ENCODE measurements at places on chromosomes 7 and 10. TPM values are rescaled to one million over a fixed set of nuclear protein-coding genes. Genes with fewer than 3 reads are reported as not detected.

The DRGX gene
- not detected for total RNA-seq

The NUDCD3 gene
- 52.9 TPM for total RNA-seq

The FBXO24 gene
- total RNA-seq, result 2.4 TPM

The MEIG1 gene
- not detected for total RNA-seq

The GDF2 gene
- total RNA-seq, result not detected

GRCh38 chr10:4776234-4776638, 49.8 kb upstream of the AKR1E2 start:
- H3K4me1 ChIP-seq, result no peaks in the 10 kb centered on the region
- no peaks in the 10 kb centered on the region for H3K36me3 ChIP-seq
- no peak overlapping the region for H3K27ac ChIP-seq
- no peaks in the 10 kb centered on the region for H3K27me3 ChIP-seq

DNA sequence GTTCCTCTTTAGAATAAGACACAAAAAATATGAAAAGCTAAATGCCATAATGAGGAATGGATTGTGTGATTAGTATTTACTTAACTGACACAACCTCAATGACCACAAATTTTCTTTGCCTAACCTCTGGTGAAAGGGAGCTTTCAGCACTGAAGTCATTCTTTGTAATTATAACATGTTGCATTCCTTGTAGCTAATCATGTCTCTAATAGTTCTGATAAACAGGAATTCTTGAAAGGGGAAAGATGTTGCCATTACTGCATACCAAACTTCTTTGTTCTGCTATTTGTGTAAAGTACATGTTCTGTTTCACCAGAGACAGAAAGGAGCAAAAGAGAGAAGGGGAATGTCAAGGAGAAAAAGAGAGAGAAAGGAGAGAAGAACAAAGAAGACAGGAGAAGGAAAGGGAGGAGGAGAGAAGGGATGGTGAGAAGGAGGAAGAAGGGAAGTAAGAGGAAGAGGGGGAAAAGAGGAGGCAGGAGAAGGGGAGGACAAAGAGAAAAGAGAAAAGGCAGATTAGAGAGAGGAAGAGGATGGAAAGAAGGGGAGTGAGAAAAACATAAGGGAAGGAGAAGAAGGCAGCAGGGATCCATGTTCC, 120.9 kb downstream of the SEMA3D start:
- H3K4me1 ChIP-seq, result peaks cover 5% of the 10 kb centered on the region
- H3K27me3 ChIP-seq, result no peaks in the 10 kb centered on the region
- H3K27ac ChIP-seq, result no peak overlapping the region
- no peak for DNase-seq
- H3K4me3 ChIP-seq, result no peak overlapping the region

GRCh38 chr7:46253520-46253919, 332.4 kb upstream of the IGFBP3 start:
- H3K4me3 ChIP-seq, result no peak overlapping the region
- H3K4me1 ChIP-seq, result no peaks in the 10 kb centered on the region
- no peaks in the 10 kb centered on the region for H3K27me3 ChIP-seq
- DNase-seq, result no peak

GRCh38 chr10:99506416-99506815, 26.3 kb upstream of the NKX2-3 start:
- no peak overlapping the region for H3K4me3 ChIP-seq
- no peaks in the 10 kb centered on the region for H3K36me3 ChIP-seq
- H3K27ac ChIP-seq, result no peak overlapping the region
- peaks cover 11% of the 10 kb centered on the region for H3K27me3 ChIP-seq
- no peaks in the 10 kb centered on the region for H3K4me1 ChIP-seq

DNA sequence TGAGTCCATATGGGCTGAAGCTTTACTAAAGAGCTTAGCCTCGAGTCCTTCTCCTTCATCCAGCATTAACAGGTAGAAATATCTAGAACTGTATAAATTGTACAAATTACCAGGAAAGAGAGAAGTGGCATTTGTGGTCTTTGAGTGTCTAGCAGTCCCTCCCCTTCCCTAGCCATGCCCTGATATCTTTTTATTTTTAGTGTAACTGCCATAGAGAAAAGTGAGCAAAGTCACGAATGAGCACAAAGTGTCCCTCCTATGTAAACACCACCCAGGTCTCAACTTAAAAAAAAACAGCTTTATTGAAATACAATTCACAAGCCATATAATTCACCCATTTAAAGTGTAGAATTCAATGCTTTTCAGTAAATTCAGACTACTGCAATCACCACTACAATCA, 339.0 kb upstream of the ZMIZ1 start:
- no peak for DNase-seq
- no peaks in the 10 kb centered on the region for H3K27me3 ChIP-seq
- H3K27ac ChIP-seq, result no peak overlapping the region

GRCh38 chr7:132280335-132280734, 295.9 kb downstream of the PLXNA4 start:
- no peak overlapping the region for H3K27ac ChIP-seq
- H3K36me3 ChIP-seq, result no peaks in the 10 kb centered on the region
- no peak overlapping the region for H3K4me3 ChIP-seq
- H3K4me1 ChIP-seq, result peaks cover 7% of the 10 kb centered on the region
